ENCODE measurements at places on chromosomes 12 and 14. TPM values are rescaled to one million over a fixed set of nuclear protein-coding genes. Genes with fewer than 3 reads are reported as not detected.

- DNase-seq, result no peak
Measured at GRCh38 chr14:43900173-43900655, 606.9 kb downstream of the FSCB start.

DNA sequence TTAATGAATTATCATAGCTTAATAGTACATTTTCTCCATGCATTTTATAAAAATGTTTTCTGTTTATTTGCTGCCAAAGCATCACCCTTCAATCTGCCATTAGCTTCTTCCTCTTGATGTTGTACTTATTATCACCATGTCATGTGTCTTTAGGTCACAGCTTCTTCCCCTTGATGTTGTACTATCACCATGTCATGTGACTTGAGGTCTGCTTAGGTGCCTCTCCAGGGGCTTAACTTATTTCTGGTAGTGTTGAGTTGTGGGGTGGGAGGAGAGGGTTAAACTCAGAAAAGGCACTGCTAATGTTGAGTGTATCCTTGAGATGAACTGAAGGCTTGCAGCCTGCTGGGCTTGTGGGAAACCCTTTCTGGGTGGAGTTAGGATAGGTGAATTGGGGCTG lies 87.8 kb downstream of the DAAM1 start:
- no peak for DNase-seq

The AQP5 gene
- total RNA-seq, result 134 TPM

GRCh38 chr14:68630611-68631393 lies 162.1 kb downstream of the ZFP36L1 start:
- no peak for DNase-seq

DNA sequence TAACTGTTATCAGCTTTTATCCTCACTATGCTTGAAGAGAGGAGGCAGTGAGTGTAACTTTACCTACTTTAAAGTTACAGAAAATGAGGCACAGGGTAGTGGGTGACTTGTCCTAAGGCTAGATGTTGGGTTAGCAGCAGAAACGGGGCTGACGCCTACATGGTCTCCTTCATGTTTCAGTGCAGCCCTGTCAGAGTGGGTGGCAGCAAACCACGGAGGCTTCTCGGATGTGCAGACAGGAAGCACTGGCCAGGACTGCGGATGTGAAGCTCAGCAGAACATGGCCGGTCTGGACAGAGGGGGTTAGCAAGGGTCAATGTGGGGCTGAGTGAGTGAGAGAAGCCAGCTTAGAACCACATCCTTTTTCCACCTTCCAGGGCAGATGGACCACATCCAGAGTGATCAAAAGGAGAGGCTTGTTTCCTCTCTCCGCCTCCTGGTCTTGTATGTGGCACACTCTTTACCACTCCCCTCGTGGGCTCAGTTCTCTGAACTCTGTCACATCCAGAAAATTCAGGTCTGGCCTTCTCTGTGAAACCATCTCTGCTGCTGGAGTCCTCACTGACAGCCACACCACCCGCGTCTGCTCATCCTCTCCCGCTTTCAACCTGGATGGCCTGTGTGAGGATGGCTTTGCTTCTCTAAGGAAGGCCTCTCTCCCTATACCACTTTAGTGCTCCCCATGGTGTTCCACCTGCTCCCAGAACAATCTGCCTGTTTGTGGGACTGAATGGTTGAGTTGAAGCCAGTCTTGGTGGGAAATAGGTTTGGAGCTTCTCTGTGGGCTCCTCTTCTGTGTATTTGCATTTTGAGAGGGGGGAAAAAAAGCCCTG lies 14.1 kb downstream of the SUSD6 start:
- peak; percentile 38 for DNase-seq

- no peak for DNase-seq
Measured at GRCh38 chr14:55381561-55381960, 30.1 kb downstream of the ATG14 start.

The IFT43 gene
- 55.1 TPM for total RNA-seq

The GPRC5A gene
- total RNA-seq, result 1.9 TPM

The HPD gene
- 10.6 TPM for total RNA-seq

The DDHD1 gene
- 76.2 TPM for total RNA-seq

The ANKRD33 gene
- 0.68 TPM for total RNA-seq

DNA sequence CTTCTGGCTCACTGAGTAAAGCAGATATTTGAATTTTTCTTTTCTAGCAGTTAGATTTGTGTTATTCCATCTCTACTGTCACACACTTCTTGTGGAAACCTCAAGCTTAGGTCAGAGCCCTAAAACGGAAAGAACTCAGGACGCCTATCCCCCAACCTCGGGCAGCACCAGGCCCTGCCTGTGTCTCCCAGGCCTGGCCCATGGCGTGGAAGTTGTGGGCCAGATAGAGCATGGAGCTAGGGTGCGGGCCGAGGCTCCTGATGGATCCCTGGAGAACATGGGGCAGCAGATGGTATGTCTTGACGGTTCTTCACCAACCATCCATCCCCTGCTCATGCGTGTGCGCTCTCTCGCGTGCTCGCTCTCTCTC lies 20.6 kb downstream of the P2RX4 start:
- no peak for DNase-seq

GRCh38 chr12:5073853-5074252 lies 30.2 kb downstream of the KCNA5 start:
- no peak for DNase-seq

The KLRF1 gene
- 1.0 TPM for total RNA-seq

Data from testis (tissue), 5 donors.